ENCODE measurements at places on chromosomes 4 and X.

GRCh38 chrX:23373129-23373804, 38.6 kb downstream of the PTCHD1 start:
- DNase-seq: no peak

DNA sequence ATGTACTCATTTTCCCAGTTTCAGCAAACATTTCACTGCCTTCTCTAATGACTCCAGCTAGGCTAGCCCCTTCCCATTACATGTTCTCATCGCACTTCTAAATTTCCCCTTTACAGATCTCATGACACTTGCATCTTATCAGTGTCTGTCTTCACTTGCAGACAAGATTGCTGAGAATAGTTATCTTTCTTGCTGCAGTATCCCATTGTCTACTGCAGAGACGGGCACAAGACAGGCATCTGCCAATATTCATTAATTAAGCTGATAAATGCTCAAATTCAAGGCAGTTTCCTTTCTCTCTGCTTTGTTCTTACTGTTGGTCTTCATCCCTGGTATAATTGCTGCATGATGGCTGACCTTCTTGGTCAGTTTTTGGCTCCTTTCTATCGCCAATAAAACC, 175.9 kb downstream of the ANTXR2 start:
- DNase-seq: no peak

DNA sequence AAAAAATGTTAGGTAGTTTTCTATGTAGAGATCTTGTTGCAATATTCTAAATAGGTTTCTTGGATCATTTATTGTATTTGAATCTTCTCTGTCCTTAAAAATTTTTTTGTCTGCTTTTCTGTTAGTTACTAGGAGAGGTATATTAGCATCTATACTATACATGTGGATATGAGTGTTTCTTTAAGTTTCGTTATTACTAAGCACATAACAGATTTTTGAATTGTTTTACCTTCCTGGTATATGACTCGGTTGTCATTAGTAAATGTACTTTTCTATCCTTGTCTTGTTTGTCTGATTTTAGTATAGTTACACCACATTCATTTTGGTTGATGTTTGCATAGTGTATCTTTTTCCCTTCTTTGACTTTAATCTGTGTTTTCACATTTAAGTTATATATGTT, 20.2 kb downstream of the PYURF start:
- DNase-seq: no peak

- DNase-seq: no peak
Observed at GRCh38 chr4:153004081-153004850, 68.1 kb downstream of the FHDC1 start.

GRCh38 chr4:158236304-158237030, 26.2 kb downstream of the TMEM144 start:
- DNase-seq: no peak

DNA sequence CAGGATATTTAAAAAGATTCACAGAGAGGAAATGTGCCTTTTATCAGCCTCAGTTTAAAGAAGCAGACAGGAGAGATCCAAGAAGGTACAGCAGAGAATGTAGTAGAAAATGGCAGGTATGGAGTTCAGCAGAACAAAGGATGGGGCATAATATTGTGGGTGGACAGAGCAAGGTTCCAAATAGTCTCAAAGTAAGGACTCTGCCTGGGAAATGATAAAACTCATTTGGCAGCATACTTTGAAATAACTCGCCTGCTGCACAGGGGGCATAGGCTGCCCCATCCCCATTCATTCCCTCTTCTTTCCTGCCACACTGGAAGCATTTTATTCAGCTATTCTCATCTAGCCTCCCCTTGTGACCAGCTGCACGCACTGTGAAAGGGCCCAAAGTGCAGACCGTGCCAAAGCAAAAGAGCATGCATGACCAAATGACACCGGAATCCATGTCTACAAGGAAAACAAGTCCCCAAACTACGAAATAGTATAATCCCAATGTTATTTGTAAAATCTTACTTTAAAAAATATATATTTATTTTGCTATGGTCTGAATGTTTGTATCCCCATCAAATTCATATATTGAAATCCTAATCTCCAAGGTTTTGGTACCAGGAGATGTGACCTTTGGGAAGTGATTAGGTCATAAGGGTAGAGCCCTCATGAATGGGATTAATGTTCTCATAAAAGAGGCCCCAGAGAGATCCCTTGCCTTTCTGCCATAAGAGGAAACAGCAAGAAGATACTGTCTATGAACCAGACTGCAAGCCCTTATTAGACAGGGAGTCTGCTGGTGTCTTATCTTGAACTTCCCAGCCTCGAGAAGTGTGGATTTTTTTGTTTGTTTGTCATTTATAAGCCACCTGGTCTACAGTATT, 77.4 kb upstream of the PRSS48 start:
- no peak for DNase-seq

DNA sequence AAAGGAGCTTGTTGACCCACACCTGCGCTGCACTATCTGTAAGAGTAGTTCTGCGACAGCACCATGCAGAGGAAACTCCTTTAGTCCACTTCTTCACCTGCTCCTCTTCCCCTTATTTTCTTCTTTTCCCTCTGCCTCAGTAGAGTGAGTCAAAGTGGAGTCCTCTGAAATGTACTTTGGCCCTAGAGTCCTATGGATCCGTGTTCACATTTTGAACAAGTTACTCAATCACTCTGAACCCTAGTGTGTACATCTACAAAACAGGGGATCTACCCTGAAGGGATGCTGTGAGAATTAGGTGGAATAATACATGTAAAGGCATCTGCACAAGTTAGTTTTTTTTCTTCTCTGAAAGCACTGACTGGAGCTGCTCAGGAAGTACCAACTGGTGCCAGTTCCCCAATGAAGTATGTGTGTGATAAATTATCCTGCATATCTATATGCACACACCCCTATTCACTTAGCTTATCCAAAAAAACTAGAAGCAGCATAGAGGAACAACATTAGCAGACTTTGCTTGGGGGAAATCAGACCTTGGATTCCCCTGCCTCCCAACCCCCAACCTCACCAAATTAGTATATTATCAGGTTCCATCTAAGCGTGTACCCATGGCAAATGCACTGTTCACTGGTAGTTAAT, 118.5 kb upstream of the FAM9C start:
- DNase-seq: no peak

- no peak for DNase-seq
Observed at GRCh38 chr4:10671799-10672198, 12.8 kb downstream of the CLNK start.

GRCh38 chr4:137711502-137711901, 179.2 kb upstream of the PCDH18 start:
- no peak for DNase-seq

DNA sequence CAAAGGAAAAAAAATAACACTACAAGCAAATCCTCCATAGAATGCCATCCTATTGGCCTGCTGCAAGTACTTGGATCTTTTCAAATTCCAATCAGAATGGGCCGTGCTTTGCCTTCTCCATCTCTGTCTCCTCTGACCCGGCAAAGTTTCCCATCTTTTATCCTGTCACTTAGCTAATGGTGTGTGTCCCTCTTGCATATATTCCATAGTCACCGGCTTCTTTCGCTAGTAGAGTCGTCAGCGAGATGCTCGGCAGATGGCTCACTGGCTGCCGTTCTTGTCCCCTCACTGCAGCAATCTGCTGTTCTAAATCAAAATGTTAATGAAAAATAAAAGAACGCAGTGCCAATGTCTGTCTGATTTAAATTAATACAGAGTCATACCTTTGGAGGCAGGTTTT, 22.1 kb downstream of the GRIA3 start:
- DNase-seq: peak; percentile 15

- no peak for DNase-seq
Observed at GRCh38 chrX:79167462-79167861, 23.0 kb downstream of the GPR174 start.

DNA sequence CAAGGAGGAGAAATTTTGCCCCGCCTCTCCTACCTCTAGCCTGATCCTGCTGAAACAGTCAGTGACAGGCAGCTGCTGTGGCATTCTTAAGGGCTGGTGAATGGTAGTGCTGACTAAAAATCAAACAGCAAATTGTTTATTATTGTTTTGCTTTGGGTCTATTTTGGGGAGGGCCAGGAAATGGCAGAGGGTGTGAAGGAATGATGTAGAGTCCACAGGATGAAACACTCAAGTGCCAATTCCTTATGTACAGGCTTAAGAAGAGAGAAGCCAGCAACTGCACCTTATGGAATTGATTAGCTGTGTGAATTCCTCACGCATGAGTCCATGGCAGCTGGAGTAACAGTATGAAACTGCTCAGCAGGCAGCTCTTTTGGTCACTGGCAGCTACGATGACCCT, 39.7 kb downstream of the VEGFC start:
- no peak for DNase-seq

- no peak for DNase-seq
Observed at GRCh38 chr4:77777135-77777807, 41.9 kb downstream of the CNOT6L start.

DNA sequence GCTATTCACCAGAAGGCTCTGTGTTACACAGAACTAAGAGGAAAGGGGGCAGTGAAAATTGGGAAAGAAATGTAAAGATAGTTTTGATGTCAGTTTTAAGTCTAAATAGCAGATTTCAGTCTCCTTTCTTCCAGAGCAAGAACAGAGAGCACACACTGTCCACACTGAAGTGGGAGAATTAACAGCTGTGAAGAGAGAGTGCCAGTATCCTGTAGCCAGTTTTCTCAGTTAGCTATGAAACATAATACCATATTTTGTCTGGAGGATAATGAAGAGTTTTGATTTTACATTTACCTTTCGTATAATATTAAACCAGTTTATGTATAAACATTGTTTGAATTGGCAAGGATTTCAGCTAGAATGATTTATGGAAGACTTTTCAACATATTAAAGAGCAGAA, 35.1 kb downstream of the FBXO8 start:
- DNase-seq: peak; percentile 2

GRCh38 chr4:25770847-25771246, 91.9 kb downstream of the SEL1L3 start:
- DNase-seq: no peak

GRCh38 chr4:182145334-182145905, 97.8 kb upstream of the TENM3 start:
- DNase-seq: no peak

- no peak for DNase-seq
Observed at GRCh38 chr4:87032884-87033533, 98.2 kb downstream of the AFF1 start.

DNA sequence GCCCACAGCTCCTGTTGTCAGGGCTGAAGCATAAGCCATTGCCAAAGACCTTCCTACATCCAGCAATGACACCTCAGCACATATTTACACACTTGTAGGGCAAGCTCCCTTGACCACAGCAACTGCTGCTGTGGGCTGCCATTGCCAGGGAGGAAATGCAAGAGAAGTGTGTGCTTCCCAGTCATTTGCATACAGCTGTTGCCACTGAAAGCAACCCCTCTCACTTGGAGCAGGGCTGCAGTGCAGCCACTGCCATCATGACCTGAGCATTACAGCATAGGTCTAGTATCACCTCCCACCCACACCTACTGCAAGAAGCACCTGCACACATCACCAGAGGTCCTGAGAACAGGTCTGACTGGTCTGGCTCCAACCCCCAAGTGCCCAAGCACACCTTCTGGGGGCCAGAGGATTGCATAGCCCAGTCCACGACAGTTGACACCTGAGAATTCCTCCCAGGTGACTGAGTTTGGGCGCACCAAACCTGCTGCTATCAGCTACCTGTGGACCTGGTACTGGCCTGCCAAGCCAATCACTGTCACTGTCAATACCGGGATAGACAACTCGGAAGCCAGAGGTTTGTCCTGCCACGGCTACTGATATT, 636.5 kb upstream of the SLIT2 start:
- no peak for DNase-seq
